ENCODE measurements at places on chromosomes 7 and 10. TPM values are rescaled to one million over a fixed set of nuclear protein-coding genes. Genes with fewer than 3 reads are reported as not detected.

DNA sequence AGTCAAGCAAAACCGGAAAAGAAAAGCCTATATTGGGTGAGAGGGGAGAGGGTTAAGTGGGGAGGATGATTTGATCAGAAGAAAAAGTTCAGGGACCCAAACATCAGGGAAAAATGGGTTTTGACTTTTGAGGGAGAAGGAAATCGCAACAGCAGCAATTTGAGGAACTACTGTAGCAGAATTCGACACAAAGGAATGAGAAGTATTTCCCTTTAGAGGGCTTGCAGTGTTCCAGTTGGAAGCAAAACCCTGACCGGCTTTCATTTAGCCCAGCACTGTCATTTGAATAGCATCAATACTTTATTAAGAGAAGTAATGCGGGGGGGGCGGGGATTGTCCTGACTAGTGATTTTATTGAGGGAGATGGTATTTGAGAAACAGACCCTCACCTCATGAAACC, 37.2 kb upstream of the GATA3 start:
- DNase-seq, result no peak

DNA sequence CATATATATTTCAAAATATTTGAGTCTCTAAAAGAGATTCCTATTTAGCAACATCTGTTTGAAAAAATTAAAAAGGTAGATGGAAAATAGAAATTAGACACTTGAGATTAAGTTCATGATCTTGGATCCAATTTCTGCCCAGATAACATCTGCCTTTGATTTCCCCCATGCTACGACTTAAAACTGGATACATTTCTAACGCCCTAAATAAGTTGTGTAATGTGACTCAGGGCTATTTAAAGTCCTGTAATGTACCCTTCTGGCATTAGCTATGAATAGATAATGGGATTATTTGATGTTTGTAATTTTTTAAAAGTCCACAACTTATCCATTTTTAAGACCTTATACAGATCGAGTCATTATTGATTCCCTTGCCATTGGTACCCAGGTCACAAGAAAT, 23.4 kb downstream of the CFAP43 start:
- DNase-seq, result no peak

DNA sequence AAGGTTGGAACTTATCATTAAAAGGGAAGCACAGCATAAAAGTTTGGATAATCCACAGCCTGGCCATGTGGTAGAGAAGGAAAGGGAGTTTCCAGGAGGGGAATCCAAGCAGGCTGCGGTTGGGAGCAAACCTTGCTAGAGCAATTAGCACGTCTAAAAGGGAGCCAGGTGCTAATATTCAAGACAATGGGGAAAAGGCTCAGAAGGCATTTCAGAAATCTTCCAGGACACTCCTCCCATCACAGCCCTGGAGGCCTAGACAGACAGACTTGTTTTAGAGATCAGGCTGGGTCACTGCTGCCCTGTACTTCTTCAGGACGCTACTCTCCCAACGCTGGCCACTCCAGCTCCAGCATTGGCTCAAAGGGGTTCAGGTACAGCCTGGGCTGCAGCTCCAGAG, 96.2 kb upstream of the KAT6B start:
- DNase-seq, result no peak

DNA sequence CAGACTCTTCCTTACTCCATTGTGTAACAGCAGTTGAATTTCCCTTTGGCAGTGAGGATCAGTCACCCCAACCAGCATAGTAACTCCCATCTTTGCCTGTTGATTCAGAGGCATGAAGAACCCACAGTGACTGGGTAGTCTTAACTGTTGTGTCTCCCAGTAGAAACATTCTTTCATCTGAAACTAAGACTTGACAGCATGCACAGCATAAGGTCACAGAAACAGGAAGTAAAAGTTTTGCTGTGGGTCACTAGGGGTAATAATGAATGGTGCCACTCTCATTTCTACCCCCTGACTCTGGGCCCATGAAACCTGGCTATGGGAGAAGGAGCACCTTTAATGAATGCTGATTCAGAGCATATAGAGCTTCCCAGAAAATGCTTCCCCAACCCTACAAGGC, 8.3 kb upstream of the FRMPD2 start:
- no peak for DNase-seq

The MCM10 gene
- 3.3 TPM for polyA plus RNA-seq

The LIPN gene
- polyA plus RNA-seq, result not detected

The TSPAN33 gene
- 0.22 TPM for polyA plus RNA-seq
